Mucosa of gallbladder (tissue), 1 donor: ENCODE measurements at places on chromosomes 4 and X. TPM values are rescaled to one million over a fixed set of nuclear protein-coding genes. Genes with fewer than 3 reads are reported as not detected.

GRCh38 chrX:71140440-71140839 lies 4.2 kb upstream of the NLGN3 start:
- DNase-seq, result no peak

The RBMXL3 gene
- not detected for total RNA-seq

DNA sequence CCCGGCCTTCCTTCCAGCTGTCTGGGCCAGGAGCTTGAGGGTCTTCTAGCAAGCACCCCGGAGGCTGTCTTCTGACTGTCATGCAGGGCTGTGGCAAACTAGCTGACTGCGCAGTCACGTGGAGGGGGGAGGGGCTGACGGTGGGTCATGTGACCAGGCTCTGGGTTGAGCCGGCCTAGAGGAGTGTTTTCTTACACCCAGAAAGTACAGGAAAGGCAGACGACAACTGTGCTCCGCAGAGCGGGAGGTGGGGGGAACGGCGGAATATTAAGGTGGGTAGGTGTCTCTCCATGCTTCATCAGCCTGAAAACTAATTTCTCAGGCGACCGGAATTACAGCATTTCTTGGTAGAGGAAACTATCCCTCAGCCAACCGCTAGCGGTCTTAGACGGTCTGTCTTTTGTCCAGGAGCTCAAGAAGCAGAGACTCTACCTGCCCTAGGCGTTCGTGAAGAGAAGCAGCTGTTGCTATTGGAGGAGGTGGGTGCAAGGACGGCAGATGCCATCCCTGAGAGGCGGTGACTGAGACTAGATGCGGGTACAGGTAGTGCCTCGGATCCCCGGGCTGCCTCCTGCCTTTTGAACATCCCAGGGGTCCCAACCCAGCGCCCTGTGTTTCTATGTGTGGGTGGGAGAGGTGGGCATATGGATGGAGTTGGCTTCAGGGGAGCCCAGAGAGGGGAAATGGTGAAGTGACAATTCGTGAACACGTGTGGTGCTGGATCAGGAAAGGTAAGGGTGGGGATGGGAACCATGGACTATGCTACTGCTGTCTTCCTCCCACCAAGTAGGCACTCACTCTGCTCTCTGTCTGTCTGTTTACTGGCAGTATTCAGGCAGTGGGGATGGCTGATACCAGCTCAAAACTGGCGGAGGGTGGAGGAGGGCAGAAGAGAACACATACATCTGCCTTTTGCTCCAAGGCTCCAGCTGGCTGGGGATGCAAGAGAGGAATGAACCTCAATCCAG lies 8.8 kb downstream of the GPRASP1 start:
- DNase-seq, result peak; percentile 89

DNA sequence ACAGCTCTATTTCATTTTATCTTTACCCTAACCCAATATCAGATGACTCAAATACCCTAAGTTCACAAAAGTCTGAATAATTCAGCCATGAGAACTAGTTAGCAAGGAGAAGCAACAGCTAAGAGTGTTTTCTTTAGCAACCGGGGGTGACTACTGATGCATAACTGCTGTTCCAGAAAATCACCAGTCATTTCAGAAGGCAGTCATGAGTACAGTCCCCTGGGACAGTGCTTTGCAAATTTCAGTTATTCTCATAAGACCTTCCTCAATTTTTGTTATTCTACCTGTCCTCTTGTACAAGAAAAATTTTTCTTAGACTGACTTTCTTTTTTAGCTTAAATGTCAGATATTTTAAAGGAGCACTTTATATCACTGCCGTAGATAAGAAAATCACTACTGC lies 16.4 kb downstream of the BANK1 start:
- no peak for DNase-seq

GRCh38 chr4:133943081-133943480 lies 258.5 kb downstream of the PABPC4L start:
- DNase-seq, result no peak

DNA sequence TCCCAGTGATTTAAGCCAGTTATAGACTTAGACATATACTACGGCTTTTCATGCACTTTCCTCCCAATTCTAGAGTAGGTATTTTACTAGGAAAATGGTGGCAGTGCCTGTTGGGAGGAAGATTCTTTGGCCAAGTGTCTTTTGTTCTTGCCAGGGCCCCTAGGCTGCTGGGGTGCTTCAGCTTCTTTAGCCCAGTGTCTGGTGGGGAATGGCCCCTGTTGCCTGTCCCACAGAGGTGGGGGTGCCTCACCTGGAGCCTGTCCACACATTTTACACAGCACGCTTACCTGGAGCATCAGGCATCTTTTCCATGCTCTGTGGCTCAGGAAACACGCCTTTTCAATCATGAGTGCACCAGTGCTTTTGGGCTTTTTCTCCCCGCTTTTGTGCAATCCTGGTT lies 33.2 kb upstream of the MSANTD1 start:
- DNase-seq, result no peak
